NCI-H187 (cell line): ENCODE measurements at places on chromosomes 3 and 15.
A peak's percentile ranks its signal among the peaks of the same experiment; 100 is the strongest.

- no peak for DNase-seq
Measured at GRCh38 chr15:37289109-37289765, 188.9 kb upstream of the MEIS2 start.

- no peak for DNase-seq
Measured at GRCh38 chr15:80630981-80631380, 64.1 kb upstream of the ABHD17C start.

DNA sequence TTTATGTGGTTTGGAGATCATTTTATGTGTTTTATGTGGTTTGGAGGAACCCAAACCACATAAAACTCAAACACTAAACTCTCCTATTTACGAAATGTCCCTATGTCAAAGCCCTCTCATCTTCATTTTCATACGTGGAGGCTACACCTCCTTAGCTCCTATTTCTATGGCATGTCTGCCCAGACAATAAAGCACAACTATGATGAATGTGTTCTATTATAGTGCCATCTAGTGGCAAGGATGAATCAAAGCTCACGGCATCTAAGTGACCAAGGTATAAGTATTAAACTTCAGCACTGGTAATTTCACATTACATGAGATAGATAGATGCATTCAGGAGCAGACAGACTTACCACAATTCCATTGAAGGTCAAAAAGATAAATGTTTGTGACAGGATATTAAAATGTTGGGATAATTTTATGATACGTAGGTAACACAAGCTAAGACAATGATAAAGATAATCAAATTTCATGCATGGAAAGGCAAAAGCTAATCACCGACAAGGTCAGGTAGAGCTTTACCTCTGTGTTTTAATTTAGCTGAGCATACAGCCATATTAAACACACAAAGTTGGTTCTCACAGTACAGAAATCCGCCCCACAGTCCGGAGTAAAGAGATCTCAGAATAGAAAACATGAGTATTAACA, 130.6 kb upstream of the FHIT start:
- DNase-seq = peak; percentile 2

DNA sequence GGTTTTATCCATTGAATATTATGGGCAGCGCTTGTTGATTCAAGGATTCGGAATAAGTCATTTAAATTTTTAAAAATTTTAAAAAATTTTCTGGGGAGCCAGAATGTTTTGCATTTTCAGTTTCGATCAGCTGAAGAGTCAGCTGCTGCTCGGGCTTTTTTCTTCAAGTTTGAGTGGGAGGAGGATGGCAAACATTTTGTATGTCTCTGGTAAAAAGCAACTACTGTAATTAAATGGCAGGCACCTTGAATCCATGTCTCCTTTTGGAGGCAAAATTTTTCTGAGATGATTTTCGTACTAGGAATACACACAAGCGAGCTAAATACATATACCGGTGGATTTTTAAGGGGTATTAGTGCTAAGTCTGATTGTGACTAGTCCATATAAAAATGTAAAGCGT, 612 bp downstream of the C3orf38 start:
- no peak for DNase-seq

- DNase-seq = no peak
Measured at GRCh38 chr15:96334705-96335410, 4.4 kb downstream of the NR2F2 start.

DNA sequence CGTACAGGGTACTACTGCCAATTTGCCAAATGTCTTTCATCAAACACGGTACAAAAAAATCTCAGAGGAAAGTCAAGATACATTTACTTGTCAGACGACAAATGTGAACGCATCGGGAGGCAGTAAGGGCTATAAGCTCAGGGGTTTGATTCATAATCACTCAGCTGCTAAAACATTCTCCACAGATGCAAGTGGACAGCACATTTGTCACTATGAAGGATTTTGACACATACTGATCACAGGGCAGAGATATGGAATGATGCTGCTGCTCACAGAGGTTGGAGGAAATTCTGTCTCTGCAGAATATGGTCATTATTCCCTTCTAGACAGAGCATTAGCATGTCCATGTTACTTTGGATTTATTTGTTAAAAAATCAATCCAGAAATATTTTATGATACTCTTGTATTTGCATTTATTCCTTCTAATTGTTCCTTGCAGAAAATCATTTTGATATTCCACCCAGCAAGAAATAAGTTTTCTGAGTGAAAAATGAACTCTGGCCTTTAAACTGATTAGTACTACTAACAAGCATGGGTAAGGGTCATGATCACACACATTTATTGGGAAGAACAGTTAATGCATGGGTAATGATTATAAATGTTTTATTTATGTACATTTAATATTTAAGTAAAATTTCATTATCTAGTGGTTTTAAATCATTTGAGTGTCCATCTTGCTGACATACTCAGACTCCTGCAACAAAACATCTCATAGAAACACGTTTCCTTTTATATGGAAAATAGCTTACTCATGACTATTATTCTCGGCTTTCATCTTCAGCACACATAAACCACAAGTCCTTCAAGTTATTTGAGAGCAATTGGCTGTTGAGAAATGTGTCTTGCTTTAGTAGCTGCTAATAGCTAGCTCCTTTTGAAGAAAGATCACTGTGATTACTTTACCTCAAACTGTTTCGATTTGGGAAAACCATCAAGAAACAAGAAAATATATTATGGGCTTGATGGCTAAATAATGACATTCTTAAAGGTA, 559.3 kb downstream of the MECOM start:
- no peak for DNase-seq

DNA sequence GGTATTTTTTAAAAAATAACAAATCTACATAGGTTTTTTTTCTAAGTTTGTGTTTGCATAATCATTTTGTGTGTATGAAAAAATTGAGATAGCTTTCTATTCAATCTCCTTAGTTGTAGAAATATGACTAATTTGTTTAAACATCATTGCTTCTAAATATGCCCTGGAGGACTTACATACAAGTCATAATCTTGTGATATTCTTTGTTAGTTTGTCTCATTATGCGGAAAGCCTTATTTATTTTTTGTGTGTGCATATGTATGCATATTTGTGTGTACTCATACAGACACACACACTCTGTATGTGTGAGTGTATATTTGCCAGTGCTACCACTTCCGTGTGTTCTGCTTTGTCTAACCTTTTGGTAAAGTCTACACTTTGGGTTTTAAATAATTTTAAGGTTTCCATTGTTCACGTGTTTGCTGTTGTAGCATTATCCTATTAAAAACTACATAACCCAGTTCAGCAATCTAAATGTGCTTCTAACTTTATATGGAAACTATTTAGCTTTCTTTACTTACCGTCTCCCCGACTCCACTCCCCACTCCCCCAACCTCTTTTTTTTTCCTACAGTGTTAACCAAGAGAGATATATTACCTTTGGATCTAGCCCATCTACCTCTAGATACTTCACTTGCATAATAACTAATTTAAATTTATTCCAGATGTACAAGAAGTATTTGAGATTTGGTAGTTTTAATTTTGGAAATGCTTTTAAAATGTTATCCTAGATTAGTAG, 111.7 kb downstream of the FNDC3B start:
- DNase-seq = no peak

- DNase-seq = no peak
Measured at GRCh38 chr3:106277731-106278130, 408.9 kb upstream of the CBLB start.

GRCh38 chr3:43759297-43759782, 68.6 kb downstream of the ABHD5 start:
- DNase-seq = no peak

GRCh38 chr3:354432-354831, 157.9 kb downstream of the CHL1 start:
- peak; percentile 63 for DNase-seq

DNA sequence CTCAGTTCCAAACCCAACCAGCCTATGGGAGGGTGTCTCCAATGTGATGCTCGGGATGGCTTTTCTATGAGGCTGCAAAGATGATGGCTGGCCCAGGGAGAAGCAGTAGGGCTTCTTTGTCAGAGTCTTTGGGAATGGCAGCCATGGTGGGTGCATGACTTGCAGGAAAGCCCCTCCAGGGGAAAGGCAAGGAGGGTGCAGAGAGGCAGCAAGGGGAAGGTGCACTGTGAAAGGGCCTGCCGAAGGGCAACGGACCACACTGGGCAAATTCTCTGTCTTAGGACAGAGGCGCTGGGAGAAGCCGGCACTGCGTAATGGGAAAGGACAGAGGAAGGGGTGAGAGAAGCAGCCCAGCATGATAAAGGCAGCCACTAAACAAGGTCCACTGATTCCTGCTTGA, 302.8 kb upstream of the LYSMD4 start:
- DNase-seq = no peak

DNA sequence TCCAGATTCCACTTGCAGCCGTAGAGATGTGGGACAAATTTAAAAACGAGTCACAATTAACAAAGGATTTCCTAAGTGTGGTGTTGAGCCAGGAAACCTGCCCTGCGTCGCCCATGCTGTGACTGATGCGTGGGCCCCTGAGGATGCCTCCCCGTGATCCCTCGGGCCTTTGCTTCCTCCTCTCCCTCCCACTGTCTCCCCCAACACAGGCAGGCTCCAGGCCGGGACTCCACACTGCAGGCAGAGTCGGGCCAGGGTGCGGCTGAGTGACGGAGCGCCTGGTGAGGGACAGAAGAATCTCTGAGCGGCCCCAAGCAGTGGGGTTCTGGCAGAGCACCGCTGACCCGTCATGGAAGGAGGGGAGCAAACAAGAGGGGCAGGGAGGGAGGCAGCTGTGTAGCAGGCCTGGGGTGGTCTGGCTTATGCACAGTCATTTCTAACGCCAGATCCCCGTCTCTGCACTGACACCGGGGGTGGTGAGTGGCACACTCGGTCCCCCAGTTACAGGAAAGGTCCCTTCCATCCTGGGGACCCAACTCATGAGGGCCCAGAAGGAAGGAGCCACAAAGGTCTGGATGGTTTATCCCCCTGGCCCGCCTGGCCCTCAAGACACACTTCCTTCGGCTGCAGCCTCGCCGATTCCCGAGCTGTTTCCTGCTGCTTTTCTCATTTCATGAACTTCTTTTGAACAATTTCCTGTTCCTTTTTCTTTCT, 91.0 kb downstream of the XXYLT1 start:
- DNase-seq = no peak

DNA sequence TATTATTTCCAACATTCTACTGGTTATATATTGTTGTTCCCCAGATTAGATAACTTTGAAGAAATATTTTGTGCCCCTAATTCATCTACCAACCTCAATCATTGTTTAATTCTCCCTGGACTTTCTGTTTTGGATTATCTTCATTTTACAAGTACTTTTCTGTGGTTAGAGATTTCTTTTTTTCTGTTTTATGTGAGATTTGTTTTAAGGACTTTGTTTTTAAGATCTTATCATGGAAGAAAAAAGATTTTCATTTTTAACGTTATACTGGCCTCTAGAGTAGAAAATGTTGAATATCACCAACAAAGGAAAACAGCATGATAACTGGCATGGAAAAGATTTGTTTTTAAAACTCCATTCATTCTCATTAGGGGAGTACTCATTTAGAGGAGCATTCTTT, 210.9 kb upstream of the KCNMB2 start:
- DNase-seq = no peak

GRCh38 chr15:74716651-74717050, 8.7 kb downstream of the CYP1A1 start:
- no peak for DNase-seq

DNA sequence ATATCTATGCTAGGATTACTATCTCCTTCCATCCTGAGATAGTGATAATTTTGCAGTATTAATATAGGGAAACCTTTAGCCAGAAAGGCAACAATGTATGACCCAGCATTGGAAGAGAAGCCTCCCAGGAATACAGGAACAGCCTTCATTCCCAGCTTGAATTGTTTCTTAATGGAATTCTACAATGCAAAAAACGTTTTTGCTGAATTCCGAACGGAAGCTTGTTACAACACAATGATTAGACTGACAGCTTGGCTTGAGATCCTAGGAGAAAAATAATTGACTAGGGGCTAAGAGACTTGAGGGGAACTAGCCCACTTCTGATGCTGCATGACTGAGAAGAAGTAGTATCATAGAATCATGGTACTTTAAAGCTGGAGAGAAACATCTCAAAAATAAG, 140.2 kb downstream of the RSL24D1 start:
- no peak for DNase-seq

DNA sequence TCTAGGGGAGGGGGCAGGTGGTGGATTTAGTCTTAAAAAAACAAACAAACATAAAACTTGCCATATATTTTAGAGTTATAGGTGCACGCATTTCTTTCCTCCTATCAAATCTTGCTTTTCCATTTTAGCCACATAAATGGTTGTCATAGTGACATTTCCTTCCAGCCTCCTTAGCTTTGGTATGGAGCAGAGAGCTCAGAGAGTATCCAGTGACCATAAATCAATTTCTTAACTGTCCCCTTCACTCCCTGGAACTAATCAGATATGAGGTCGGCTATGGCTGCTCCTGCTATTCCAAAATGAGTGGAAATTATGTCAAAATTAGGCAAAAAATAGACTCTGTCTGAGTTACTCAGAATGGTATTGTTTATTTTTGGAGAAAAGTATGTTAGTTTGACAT, 164.5 kb downstream of the EBLN2 start:
- DNase-seq = no peak

- no peak for DNase-seq
Measured at GRCh38 chr15:91255670-91256192, 155.7 kb downstream of the SV2B start.

- no peak for DNase-seq
Measured at GRCh38 chr3:23085261-23085660, 117.9 kb upstream of the UBE2E2 start.

DNA sequence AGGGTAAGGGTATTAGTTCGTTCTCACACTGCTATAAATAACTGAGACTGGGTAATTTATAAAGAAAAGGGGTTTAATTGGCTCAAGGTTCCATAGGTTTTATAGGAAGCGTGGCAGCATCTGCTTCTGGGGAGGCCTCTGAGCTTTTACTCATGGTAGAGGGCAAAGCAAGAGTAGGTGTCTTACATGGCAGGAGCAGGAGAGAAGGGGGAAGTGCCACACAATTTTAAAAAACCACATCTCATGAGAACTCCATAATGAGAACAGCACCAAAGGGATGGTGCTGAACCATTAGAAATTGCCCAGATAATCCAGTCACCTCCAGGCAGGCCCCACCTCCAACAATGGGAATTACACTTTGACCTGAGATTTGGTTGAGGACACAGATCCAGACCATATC, 12.2 kb downstream of the RNF111 start:
- no peak for DNase-seq

- no peak for DNase-seq
Measured at GRCh38 chr3:74048699-74049098, 424.0 kb upstream of the PDZRN3 start.

DNA sequence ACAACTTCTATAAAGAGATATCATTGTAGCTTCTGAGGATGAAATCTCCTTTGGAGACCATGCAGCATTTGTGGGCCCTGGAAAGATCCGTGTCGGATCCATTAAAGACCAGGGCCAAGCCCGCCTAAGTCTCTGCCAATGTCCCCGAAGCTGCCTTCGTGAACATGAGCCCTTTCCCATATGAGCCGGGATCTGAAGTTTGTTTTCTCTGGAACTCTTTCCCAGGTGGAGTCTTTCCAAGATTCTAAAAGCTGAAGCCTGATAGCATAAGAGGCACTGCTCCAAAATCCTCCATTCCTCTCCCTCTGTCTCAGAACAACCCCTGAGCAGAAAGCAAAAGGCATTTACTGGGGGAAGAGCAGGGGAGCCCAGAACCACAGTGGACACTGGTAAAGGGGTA, 274.6 kb downstream of the NTRK3 start:
- no peak for DNase-seq

GRCh38 chr15:82122746-82123400, 77.1 kb upstream of the MEX3B start:
- no peak for DNase-seq

GRCh38 chr3:81045246-81045645, 716.2 kb downstream of the GBE1 start:
- DNase-seq = no peak

- no peak for DNase-seq
Measured at GRCh38 chr3:31288641-31289100, 244.1 kb upstream of the STT3B start.

- DNase-seq = no peak
Measured at GRCh38 chr3:183410280-183410679, 18.1 kb downstream of the MCF2L2 start.
